ENCODE measurements at places on chromosomes 4 and X.

DNA sequence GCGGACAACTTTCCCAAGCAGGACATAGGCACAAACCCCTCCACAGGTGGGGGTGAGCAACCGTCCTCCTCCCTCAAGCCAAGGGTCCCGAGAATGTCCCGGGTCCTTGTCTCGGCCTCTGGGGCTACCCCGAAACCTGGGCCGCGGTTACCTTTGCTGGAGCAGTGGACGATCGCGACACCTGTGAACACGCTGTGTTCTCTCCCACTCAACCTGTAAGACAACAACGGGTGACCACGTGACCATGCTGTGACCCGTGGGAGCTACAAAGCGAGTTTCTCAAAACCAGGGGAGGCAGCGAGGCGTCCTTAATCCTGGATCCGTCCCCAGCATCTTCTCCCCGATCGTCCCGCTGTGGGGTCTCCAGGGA is 17.9 kb downstream of the ASMTL start:
- no peak for DNase-seq

- DNase-seq: no peak
Observed at GRCh38 chr4:105417624-105418023, 56.2 kb downstream of the PPA2 start.

DNA sequence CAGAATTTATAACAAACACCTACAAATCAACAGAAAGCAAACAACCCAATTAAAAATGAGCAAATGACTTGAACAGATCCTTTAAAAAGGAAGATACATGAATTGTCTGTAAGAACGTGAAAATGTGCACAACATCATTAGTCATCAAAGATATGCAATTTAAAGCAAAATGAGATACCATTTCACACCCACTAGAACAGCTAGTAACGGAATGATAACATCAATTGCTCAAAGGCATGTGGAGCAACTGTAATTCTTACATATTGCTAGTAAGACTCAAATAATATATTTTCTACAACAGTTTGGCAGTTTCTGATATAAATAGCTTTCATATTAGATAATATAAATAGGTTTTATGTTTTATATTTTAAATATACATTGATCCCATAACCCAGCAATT is 82.5 kb downstream of the LCORL start:
- DNase-seq: no peak

DNA sequence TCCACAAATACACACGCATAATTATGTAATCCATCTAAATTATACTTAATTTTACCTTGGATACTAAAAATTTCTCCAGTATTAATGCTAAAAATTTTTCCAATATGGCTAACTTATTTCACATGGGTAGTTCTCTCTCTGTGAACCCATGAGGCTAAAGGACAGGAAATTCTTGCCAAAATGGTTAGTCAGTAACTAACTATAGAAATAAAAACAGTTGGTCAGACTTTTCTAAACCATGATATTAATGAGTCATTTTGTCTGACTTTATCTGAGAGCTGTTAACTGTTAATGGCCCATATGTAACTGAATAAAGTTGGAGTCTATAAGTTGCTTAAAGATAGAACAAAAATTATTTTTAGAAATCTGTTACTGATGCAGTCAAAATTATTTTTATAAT is 549.4 kb downstream of the TLL1 start:
- no peak for DNase-seq

GRCh38 chrX:135453381-135453780 is 31.6 kb downstream of the SMIM10L2A start:
- no peak for DNase-seq

- DNase-seq: no peak
Observed at GRCh38 chr4:84263415-84263814, 235.7 kb downstream of the NKX6-1 start.

DNA sequence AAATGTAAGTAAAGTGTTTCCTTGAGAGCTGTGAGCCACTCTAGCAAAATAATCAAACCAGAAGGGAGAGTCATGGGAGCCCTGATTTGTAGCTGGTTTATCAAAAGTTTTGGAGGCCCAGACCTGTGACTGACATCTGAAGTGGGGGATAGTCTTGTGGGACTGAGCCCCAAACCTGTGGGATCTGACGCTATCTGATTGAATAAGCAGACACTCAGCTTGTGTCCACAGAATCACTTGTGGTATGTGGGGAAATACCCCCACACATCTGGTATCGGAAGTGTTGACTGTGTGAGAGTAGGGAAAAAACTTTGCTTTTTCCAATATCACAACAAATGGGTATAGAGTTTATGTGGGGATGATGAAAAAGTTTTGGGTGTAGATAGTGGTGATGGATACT is 35.4 kb downstream of the FUNDC1 start:
- no peak for DNase-seq

GRCh38 chr4:4574792-4575191 is 32.9 kb upstream of the STX18 start:
- DNase-seq: peak; percentile 3

GRCh38 chr4:153616006-153616555 is 68.0 kb upstream of the TLR2 start:
- no peak for DNase-seq

DNA sequence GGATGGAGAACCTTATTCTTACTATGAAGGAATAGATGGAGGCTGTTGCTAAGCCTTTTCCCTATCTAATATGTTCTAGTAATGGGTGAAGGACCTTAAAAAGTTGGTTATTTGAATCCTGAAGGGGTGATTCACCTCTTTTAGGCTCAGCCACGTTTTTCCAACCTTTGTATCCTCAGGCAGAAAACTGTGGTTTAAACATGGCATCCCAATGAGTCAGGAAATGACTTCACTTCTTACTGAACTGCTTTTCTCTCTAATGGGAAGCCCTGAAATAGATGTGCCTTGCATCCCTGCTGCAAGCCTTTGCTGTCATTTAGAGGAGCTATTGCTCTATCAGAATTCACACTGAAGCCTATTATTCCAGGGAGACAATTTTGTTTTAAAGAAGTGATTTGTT is 191.0 kb upstream of the ARX start:
- no peak for DNase-seq

GRCh38 chr4:162849937-162850336 is 316.8 kb downstream of the NAF1 start:
- no peak for DNase-seq

DNA sequence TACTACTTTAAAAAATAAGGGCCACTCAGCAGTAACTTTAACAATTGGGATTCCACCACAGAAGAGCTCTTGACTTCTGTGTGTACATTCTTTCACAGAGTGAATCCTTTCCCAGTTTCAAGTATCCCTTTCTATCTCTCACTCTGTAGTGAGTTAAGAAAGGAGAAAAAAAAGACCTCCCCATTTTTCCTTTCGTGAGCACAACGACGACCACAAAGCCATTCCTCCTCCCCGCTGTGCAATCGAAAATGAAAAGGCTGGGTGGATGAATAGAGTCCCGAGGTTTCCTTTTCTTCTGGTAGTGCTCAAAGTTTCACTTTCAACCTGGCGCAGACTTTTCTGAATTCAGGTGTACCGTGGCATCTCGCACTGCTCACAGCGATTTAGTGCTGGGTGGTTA is 58.0 kb downstream of the TAB3 start:
- no peak for DNase-seq

GRCh38 chr4:153314915-153315314 is 29.6 kb upstream of the MND1 start:
- no peak for DNase-seq

- no peak for DNase-seq
Observed at GRCh38 chr4:165814256-165815020, 58.6 kb upstream of the TLL1 start.

DNA sequence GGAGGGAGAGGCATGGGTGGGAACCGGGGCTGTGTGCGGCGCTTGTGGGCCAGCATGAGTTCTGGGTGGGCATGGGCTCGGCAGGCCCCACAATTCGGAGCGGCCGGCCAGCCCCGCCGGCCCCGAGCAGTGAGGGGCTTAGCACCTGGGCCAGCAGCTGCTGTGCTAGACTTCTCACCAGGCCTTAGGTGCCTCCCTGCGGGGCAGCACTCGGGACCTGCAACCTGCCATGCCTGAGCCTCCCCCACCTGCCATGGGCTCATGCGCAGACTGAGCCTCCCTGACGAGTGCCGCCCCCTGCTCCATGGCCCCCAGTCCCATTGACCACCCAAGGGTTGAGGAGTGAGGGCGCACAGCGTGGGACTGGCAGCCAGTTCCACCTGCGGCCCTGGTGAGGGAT is 573.9 kb downstream of the TMA16 start:
- no peak for DNase-seq

DNA sequence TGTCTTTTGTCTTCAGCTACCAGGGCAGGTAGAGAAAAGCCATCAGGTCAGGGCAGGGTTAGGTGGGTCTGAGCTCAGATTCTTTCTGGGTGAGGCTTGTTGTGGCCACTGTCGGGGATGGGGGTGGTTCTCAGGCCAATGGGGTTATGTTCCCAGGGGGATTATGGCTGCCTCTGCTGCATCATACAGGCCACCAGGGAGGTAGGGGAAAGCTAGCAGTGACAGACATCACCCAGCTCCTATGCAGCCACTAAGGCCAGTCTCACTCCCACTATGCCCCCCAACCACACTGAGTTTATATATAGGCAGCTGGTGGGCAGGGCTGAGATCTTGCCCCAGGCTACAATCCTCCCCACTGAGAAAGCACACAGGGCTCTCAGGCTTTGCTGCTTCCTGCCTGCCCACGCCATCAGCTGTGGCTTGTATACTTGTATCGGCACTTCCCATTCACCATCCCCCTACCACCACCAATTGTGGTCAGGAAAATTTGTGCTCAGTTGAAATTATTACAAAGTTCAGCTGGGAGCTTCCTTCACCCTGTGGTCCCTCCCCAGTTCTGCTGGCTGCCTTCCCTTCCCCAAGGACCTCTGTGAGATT is 72.6 kb upstream of the PTPN13 start:
- no peak for DNase-seq

- DNase-seq: no peak
Observed at GRCh38 chr4:32022071-32022470, 1301.9 kb downstream of the PCDH7 start.

DNA sequence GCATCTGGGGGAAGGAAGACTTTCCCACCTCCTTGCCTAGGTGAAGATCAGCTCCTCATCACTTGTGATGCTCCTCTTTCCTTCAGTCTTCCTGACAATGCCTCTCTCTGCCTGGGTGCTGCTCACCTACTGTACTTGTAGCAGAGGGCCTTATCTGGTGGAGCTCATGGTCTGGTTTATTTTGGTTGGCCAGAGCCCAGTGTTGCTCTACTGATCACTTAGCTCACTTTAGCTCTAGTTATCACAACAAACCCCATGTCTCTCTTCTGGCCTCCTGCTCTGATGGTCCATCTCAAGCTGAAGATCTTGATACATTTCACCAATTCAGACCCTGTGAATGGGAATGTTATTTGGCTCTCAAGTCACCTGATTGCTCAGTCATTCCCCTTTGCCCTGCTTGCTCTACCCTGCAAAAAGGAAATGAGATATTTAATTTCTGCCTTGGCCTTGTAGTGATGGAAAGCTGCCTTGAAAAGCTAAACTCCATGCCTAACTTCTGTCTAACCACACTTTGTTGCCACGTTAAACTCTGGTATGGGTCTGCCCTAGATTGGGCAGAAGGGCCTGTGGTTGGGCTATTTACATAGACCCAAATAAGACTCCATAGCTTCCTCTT is 30.3 kb upstream of the ADH1C start:
- no peak for DNase-seq

DNA sequence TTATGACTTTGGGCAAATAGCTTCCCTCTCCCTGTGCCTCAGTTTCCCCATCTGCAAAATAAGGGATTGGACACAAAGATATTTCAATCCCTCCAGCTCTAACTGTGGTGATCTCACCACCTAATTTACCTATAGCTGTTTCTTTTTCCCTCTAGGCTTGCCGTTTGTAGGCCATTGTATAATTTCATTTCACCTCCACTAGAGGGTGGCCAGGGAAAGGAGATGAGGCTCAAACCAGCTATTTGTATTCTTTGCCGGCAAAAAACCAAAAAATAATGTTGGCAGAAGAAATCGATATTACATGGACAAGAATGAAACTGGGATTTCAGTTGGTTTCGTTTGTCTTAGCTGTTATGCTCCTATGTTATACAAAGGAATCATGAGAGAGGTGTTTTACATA is 36.1 kb upstream of the DOCK11 start:
- no peak for DNase-seq

DNA sequence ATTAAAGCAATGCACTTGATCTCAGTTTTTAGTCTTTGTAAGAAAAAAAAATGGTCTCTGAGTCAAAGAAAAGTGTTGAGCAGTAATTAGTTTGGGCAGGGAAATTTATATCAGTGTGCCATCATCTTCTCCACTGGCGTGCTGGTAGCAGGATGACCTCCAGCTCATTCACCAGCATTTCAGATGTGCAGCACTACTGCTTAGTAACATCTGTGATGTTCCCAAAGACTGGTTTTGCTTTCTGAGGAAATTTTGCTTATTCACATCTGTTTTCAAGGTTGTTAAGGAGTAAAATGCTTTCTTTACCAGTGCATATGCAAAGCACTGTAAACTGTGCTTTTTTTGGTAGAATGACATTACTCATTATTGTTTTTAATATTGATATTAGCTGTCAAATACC is 540.4 kb downstream of the TRAM1L1 start:
- no peak for DNase-seq

DNA sequence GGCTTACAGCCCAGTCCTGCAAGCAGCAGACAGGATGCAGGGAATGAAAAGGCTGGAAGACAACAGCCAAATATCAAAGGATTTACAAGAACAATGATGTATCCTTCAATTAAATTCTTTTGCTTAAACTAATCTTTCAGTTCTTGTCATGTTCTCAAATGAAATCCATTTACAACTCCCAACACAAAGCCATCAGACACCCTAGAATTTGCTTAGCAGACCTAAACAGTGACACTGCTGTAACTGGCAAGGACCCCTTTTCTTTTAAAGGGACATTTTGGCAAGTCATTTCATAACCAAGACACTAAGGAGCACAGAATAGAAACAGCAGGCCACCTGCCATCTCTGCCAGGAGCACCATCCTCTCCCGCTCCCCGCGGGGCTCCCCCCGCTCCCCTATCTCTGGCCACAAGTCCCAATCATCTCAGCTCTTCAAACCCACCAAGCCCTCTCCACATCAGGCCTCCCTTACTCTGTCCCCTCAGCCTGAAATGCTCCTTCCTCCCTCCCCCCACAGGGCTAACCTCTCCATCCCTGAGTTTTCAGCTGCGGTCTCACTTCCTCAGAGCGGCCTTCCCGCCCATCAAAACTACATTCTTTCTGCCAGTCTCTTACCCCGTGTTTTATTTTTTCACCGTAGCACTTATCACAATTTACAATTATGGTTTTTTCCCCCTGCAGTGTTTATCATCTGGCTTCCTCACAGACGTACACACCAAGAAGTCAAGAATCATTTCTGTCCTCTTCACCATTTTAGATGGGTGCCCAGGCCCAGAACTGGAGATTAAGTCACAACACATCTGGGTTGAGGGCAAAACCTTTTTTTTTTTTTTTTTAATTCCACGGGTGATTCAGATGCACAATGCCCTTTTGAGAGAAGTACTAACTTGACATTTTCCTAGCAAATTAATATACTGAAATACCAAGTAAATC is 45.8 kb downstream of the TSPAN5 start:
- DNase-seq: no peak

- no peak for DNase-seq
Observed at GRCh38 chr4:129337228-129337620, 241.3 kb downstream of the C4orf33 start.

GRCh38 chrX:3449287-3449686 is 102.8 kb upstream of the MXRA5 start:
- no peak for DNase-seq

Data from esophagus squamous epithelium (tissue), 5 donors.